GM20000 (cell line): ENCODE measurements at places on chromosomes 1 and 21.

- DNase-seq = no peak
These were observed 95.8 kb downstream of the VWA5B1 start for GRCh38 chr1:20386323-20387081.

DNA sequence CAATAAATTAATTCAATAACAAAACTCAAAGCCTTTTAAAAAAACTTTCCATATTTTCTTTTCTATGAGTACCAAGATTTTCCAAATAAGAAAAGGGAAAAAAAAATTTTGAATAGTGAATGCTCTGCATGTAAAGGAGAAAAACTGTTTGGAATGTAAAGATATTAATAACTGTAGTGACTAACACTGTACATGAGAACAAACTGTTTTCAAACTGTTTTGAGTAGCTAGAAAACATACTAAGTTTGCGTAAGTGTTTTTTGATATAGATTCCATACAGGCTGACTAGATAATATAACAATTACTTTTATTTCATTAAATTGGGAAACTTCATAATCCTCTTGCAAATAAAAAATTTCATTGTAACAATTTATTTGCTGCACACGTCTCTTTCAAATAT, 150.5 kb downstream of the DPYD start:
- no peak for DNase-seq

- DNase-seq = no peak
These were observed 8.2 kb upstream of the VSIG8 start for GRCh38 chr1:159870704-159871103.

DNA sequence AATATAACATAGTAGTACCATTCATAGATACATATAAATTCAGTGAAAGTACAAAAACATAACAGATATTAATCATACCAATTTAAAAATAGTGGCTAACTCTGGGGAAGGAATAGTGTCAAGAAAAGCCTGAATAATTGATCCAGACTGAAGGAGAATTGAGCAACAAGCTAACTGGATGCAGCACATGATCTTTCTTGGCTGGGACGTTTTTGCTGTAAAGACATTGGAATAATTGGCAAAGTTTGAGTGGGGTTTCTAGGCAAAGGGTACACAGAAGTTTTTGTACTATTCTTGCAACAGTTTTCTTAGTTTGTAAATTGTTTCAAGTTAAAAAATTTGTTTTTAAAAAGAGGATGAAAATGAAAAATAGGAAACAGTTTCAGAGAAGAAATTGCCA, 2.6 kb upstream of the SH3GLB1 start:
- no peak for DNase-seq

- DNase-seq = no peak
These were observed 626.2 kb upstream of the TMPRSS15 start for GRCh38 chr21:19029816-19030215.

- DNase-seq = no peak
These were observed 33.0 kb upstream of the CR2 start for GRCh38 chr1:207421078-207421477.

- DNase-seq = no peak
These were observed 40.0 kb downstream of the URB2 start for GRCh38 chr1:229665912-229666558.

DNA sequence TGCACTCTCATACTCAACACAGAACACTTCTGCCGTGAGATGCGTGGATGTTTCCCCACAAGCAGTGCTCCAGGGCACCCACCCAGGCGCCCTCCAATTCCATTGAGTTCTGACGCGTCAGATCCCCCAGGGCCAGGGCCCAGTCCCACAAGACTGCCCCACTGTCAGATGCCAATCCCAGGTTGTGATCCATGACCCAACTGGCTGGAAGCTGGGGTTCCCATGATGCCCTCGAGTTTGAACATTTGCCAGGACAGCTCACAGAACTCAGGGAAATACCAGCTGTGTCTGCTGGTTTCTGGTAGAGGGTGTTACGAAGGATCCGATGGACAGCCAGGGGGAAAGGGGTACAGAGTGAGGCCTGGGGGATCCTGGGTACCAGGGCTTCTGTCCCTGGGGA, 58.4 kb downstream of the AGPAT3 start:
- DNase-seq = no peak

DNA sequence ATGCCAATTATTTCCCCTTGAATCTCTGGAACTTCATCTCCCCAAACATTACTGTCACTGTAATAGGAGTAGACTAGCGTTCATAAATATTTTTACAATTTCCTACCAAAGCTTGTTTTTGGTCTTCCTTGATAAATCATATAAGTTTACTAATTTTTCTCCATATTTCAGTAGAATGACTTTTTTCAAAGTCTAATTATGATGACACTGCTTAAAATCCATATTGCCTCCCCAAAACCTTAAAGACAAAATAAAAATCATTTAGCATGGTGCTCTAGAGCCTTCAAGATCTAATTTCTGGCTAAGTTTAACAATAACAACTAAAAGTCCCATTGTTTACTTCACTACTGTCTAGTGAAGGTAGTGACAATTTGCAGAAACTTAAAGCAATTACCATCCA, 474.2 kb upstream of the CHRM3 start:
- DNase-seq = no peak

GRCh38 chr1:170562646-170563338, 30.8 kb downstream of the GORAB start:
- peak; percentile 30 for DNase-seq

DNA sequence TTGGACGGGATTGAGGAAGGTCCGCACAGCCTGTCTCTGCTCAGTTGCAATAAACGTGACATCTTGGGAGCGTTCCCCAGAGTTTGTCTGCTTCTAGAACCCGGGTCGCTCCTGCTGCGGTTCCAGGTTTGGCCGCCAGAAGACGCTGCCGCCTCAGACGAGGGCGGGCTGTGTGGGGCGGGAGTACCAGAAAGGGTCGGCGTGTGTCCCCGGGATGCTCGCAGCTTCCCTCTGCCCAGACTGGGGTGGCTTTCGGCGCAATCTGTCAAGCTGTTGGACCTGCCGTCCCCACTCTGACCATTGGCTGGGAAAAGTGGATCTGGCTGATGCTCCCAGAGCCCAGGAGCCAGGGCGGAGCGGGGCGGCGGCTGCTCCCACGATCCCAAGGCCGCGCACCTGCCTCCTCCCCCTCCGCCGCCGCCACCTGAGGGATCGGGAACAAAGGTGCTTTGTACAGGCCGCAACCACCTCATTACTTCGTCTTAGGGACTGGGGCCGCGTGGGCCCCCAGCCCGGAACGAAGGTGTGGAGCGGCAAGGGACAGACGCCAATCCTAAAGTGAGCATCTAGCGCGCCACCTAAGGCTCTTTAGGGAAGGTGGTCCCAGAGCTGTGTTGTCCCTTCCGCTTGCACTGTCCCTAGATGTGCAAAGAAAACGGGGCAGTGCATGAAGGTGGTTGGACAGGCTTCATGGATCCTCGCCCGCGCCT, 683 bp upstream of the EFNA4 start:
- DNase-seq = peak; percentile 88

- DNase-seq = peak; percentile 7
These were observed 563.9 kb upstream of the NR5A2 start for GRCh38 chr1:199463521-199464127.

GRCh38 chr1:205748403-205749233, 1.4 kb downstream of the NUCKS1 start:
- peak; percentile 18 for DNase-seq

DNA sequence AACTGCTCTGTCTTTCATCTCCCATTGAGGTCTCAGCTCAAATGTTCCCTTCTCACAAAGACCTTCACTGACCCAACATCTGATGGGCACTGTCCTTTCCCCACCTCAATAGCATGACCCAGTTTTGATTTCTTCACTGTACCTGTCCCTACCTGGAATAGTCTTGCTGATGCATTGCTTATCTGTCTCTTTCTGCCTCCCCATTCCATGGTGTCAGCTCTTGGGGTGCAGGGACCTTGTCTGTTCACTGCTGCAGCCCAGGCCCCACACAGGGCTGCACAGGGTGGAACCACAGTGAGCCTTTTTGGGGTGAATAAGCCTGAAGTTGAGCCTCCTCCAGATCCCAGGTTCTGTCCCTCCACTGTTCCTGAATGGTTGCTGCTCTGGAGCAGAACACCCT, 414.9 kb downstream of the PTPRU start:
- DNase-seq = no peak

GRCh38 chr1:100038660-100039287, 69.0 kb downstream of the SLC35A3 start:
- peak; percentile 76 for DNase-seq

- no peak for DNase-seq
These were observed 23.1 kb upstream of the TOR3A start for GRCh38 chr1:179058487-179059483.

DNA sequence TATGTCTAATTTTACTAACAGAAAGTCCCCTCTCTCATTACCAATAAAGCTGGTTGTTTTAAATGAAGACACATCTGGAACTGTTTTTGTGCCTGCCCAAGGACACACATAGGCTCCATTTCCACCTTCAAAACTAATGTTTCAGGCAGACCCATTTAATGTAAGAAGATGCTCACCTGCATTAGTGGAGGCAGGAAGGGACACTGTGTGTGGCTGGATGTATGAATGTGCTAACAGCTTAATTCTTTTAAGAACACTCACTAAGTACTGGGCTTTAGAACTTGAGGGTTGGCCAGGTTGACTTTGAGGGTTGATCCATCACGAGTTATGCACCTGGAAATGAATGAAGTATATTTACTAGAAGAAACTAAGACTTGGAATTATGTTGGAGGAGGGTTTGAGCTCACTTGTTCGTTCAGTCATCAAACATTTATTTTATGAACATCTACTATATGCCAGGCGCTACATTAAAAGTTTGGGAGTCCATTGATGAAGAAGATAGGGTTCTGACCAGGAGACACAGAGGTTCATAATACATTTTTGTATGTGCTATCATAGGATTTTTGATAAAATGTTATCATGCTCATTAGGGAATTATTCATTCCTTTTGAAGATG, 5.4 kb downstream of the JUN start:
- no peak for DNase-seq

DNA sequence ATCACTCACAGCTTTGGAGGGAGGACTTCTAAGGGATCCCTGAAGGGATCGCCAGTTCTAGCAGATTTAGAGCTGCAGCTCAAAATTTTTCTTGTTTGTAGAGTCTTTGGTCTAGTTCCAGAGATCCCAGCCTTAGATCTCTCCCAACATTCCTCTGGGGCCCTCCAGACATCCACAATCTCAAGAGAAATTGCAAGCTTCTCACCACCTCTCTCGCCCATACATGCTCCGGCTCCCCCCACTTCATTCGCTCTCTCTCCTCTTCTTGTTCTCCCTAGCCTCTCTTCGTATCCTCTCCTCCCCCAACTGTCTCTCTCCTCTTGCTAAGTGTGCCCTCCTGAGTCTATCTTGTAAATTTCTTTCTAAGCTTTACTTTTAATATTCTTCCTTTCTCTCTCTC, 15.1 kb upstream of the TUT4 start:
- no peak for DNase-seq

GRCh38 chr1:235313931-235314678, 13.9 kb downstream of the ARID4B start:
- DNase-seq = no peak

DNA sequence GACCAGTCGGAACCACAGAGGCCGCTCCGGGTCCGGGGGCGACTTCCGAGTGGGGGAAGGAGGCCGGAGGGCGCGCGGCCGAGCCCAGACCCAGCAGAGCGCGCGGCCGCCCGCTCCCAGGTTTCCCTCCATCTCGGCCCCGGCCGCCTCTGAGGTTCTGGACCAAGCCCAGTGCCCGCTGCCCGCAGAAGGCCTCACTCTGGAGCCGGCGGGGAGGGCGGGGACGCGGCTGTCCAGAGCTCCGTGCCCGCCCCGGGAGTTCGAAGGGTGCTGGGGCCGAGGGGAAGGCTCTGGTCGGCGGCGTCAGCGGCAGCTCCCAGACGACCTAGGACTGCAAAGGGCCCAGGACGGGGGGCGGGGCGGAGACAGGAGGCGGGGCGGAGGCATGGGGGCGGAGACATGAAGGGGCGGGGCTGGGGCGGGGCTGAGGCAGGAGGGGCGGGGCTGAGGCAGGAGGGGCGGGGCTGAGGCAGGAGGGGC, 48.0 kb upstream of the SLC19A1 start:
- DNase-seq = peak; percentile 97

DNA sequence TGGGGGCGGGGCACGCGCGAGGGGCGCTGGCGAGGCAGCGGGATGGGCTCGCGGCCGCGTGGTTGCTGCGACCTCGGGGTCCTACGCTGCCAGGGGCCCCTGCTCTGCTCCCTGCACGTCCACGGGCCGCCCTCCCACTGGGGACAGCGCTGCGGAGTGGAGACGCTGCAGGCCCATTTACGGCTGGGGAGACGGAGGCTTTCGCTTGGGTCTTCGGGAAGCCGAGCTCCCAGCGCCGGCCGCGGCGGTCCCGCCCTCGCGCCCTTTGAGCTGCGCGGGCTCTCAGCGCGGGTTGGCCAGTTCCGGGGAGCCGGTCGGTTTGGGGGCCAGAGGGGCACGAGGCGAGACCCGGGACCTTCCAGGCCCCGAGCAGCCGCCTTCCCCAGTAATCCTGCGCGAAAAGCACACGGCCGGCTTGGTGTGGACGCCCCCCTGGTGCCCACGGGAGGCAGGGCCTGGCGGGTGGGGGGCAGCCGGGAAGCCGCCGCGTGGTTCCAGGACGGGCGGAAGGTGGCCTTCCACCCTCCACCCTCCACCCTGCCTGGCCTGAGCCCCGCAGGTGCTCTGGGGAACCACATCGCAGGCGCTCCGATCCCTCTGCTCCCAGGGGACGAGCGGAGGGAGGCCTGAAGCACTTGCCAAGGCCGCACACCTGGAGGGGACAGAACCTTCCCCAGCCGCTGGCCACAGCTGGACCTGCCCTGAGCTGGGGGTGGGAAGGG, 570 bp upstream of the PEX10 start:
- peak; percentile 86 for DNase-seq

GRCh38 chr1:51255331-51255730, 19.3 kb downstream of the RNF11 start:
- DNase-seq = no peak

DNA sequence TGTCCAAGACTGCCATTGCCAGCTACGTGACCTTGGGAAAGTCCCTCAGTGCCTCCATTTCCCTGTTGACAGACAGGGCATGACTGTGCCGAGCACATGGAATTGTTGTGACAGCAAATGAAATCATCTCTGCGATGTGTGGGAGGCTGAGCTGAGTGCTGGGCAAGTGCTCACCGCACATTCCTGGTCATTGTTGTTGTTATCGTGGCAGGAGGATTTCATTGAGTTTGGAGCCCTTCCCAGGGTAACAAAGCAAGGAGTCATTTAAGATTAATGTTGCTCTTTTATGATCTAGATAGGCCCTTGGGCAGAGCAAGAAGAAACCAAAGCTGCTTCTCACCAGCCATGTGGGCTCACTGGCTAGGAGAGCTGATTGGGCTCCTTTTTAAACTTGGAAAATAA, 39.6 kb upstream of the ITPKB start:
- DNase-seq = no peak

- peak; percentile 51 for DNase-seq
These were observed 40.9 kb upstream of the BEND5 start for GRCh38 chr1:48817505-48818114.

GRCh38 chr1:229130028-229130668, 140.8 kb upstream of the RAB4A start:
- no peak for DNase-seq

- no peak for DNase-seq
These were observed 199.6 kb downstream of the LTN1 start for GRCh38 chr21:28793043-28793442.

GRCh38 chr1:216641669-216642460, 81.4 kb downstream of the ESRRG start:
- peak; percentile 2 for DNase-seq
